ENCODE measurements at places on chromosomes 5 and 9. TPM values are rescaled to one million over a fixed set of nuclear protein-coding genes. Genes with fewer than 3 reads are reported as not detected.

Gene FBXW11
- 102 TPM for polyA plus RNA-seq

Gene SH3GL2
- polyA plus RNA-seq = 13.5 TPM

Gene ENG
- not detected for polyA plus RNA-seq

Gene LCN12
- 2.9 TPM for polyA plus RNA-seq

Gene AGXT2
- polyA plus RNA-seq = not detected

All from neural cell (in vitro differentiated cells).